ENCODE measurements at places on chromosomes 4 and X.

DNA sequence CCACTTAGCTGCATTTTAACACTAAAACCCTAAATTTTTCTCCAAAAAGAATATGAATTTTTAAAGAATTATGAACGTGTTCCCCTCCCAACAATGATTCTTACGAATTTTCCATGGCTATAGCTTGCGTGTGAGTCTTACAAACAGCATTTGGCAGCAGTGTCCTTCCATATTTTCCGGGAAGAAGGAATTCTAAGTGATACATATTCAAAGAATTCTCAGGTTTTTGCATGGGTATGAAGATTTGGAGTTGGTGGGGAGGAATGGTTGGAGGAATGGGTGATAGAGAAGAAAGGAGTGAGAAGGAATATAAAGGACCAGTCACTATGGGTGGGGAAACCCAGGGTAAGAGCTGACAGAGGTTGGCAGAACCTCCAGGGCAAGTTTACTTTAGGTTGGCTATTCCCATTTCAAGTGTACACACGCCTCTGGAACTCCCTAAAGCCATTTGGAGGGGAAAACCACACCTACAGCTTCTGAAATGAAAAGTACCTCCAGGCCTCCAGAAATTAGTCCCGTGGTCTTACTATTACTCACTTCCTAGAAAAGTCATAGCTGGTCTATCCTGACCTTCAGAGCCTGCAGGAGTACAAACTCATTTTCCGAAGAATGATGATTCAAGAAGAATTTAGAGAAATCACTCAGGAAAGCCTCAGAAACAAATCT lies 420.8 kb upstream of the DIPK2B start:
- peak; percentile 18 for DNase-seq

DNA sequence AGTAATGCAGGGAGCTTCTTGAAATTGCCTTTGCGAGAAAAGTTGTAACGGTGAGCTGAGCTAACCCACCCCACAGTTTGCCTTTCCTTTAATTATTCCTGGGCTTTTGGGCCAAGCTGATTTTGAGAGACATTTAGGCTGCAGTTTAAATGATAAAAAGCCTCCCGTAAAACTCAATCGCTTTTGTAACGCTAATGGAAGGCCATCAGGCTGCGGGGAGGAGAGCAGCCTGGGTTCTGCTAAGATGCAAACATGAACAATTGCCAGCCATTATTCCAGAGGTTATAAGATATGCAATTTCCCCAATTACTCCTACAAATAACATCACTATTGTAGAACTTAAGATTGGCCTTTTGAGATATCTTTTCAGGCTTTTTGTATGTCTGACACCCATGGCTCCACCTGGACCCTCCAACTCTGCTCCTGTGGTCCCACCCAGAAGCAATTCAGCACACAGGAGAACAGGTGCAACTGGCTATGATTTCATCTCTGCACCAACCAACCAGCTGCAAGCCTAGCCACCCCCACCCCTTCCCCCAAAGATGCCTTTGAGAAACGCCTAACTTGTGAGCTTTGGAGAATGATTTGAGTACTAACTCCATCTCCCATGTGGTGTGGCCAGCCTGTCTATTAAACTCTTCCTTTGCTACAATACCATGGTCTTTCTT lies 108.2 kb upstream of the FAM9C start:
- no peak for DNase-seq

DNA sequence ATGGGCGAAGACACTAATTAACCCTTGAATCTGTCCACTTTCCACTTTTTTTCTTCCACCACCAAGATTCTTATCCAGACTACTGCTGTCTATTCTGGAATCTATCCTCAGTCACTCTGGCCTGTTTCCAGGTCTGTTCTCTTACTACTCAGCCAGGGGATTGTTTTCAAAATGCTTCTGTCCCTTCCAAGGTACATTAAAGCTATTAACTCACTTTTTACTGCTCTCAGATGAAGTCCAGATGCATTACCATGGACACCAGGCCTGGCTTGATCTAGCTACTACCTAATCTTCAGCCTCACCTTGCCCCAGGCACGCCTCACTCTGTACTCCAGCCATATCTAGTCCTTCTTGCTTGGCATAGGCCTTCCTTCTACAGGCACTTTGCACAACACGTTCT lies 66.4 kb downstream of the GALNT7 start:
- DNase-seq, result no peak

GRCh38 chr4:108044951-108045686 lies 55.4 kb downstream of the HADH start:
- no peak for DNase-seq

DNA sequence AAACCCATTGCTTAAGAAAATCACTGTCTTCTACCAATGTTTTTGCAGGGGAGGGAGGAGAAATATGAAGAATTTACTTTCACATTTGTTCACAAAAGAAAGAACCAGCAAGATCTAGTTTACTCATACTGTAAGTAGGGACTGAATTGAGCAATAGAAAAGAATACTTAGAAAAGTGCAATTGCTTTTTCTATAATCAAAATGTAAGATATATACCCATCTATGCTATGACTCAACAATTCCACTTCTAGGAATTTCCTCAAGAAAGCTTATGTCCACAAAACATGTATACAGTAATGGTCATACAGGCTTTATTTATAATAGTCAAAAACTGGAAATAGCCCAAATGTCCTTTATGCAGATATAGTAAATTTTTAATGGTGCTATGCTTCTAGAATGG lies 196.4 kb downstream of the LRBA start:
- no peak for DNase-seq
